ENCODE measurements at places on chromosomes 5 and 9.

DNA sequence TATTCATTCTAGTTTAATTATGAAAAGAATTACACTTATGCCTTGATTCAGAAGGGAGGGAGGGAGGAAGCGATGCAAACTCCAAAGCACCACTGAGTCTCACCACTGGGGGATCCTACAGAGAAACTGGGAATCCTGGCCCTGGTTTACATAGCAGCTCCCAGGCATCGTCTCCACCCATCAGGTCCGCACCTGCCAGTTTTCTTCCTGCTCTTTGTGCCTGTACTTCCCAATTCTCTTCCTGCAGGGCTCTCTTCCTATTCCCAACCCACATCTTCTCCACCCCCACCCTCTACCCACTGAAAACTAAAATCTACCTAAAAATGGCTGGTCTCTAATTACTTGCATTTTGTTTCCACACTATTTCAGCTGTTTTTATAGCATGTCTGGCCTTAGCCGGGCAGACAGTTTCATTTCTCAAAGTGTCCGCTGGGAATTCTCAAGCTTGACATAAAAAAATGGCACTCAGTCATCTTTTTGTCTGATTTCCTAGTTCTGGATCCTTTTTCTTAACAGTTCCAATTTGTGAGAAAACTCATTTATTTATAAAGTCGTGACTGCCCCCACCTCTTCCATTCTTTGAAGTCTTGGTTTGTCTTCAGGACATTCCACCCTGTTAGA is 1.6 kb upstream of the TNIP1 start:
- no peak for DNase-seq

DNA sequence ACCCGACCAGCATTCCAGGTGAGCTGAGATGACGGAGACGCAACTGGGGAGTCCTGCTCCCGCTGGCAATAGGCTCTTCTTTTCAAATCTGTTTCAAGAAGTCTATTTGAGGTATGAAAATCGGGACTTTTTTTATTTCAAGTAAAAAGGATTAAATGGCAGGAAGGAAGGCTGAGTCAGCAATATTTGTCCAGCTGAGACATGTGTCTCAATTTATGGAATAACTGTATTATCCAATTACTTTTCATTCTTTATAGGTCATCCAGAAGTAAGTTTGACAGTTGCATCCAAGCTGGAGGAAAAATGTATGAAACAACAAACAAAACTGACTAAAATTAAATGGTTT is 221.1 kb downstream of the NR2F1-AS1 start:
- DNase-seq: no peak

GRCh38 chr9:121751686-121752445 is 100.4 kb downstream of the DAB2IP start:
- DNase-seq: no peak

DNA sequence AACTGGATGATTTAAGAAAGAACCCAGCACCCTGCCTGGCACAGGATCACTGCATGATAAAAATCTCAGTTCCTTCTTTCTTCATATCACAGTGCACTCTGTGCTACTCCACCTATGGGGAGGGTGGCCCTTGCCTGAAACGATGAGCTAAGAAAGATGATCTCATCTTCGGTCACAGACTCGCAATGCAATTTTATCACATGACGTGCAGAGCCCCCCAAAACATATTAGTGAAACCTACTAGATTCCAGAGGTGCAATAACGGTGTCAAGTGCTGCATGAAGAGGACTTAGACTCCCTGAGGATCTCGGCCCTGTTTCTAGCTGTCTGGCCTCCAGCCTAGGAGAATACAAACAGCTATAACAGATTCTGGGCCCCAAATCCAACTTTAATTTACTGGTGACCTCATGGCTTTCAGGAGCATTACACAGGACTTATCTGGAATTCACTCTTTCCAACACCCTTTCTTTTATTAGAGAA is 104.0 kb downstream of the EBF1 start:
- DNase-seq: no peak

DNA sequence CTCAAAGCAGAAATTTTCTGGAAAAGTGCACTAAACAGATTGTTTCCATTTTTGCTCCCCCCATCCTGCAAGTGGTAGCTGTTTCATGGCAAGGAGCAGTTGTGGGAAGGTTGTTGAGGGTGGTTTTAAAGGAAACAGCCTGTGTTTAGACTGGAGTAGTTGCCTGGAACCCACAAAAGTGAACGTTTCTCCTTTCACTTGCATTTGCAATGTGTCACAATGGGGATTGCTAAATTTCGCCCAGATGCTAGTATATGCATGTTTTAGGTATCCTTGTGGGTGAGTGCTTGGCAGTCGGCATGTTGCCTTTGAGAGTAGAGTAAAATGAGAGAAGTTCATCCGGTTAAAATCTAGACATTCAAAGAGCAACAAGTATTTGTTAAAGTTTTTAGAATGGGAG is 1099.9 kb upstream of the DMAC1 start:
- no peak for DNase-seq

DNA sequence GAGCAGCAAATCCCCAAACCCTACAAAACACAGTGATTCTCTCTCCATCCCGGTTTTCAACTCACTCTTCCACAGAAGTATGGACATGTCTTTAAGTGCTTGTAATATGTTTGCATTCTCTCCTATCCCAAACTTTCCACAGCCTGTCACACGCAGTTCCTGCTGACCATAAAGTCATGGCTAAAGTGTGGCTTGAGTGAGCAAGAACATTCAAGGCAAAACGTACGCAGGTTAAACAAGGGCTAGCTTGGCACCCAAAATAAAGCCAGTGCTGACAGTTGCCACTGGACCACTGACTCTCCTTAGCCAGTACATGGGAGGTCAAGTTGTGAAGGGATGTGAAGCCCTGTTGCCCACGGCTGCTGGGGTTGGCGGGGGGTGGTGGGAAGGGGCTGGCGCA is 211.1 kb upstream of the IRX1 start:
- DNase-seq: no peak

DNA sequence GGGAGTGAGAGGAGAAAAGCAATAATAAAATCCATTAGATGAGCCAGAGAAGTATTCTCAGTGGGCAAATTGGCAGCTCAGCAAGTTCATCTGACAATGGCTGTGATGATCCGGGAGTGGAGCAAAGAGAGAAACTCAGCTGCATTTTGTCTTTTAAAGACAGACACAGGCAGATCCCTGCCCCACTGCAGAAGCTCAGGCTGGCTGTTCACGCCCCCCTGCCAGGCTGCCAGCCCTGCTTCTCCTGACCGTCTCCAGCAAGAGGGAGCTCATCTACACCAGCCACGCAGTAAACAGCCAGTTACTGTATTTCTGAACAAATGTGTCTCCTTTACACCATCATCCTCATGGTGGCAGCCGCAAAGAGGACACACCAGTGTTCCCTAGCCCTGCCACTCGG is 114.3 kb upstream of the SARDH start:
- no peak for DNase-seq

DNA sequence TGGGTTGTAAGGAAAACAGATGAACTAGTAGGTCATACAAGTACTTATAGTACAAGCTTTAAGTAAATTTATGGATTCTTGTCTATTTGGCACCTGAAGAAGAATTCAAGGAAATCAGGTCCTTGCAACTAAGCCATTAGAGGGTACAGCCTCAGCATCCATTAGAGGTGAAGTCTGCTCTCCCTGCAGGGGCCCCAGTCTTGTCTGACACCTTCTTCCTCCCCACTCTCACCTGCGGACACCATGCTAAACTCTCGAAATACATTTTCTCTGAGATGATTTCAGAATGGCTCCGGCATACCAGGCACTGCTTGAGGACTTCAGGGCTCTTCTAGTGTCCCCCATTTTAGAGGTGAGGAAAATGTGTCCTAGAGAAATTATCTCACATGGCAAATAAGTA is 137.9 kb downstream of the GNAQ start:
- DNase-seq: no peak

GRCh38 chr9:20041697-20042081 is 252.9 kb upstream of the SLC24A2 start:
- no peak for DNase-seq

GRCh38 chr9:108609227-108609896 is 246.4 kb downstream of the ACTL7B start:
- no peak for DNase-seq

GRCh38 chr5:171363846-171364245 is 23.8 kb upstream of the NPM1 start:
- no peak for DNase-seq

Measured in activated CD8-positive, alpha-beta memory T cell treated with anti-CD3 and anti-CD28 coated beads for 1 hour (primary cell).